ENCODE measurements at places on chromosomes 5 and 9.

DNA sequence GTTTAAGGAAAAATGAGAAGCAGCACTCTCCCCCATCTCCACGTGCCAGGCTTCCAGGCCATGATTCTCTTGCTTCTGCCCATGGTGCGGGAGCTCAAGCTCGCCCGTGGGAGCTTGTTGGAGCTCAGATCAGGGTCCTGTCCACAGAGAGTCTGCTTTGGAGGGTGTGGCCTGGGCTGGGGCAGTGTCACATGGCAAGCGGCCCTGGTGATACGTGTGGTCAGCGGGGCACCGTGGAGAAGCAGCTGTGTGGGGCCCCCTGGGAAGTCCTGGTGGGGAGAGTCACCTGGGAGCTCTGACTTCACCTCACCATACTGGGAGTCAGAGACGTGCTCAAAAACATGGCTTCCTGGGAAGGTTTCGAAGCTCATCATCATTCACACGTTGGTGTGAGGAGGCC is 275.3 kb downstream of the GADD45G start:
- DNase-seq: no peak

DNA sequence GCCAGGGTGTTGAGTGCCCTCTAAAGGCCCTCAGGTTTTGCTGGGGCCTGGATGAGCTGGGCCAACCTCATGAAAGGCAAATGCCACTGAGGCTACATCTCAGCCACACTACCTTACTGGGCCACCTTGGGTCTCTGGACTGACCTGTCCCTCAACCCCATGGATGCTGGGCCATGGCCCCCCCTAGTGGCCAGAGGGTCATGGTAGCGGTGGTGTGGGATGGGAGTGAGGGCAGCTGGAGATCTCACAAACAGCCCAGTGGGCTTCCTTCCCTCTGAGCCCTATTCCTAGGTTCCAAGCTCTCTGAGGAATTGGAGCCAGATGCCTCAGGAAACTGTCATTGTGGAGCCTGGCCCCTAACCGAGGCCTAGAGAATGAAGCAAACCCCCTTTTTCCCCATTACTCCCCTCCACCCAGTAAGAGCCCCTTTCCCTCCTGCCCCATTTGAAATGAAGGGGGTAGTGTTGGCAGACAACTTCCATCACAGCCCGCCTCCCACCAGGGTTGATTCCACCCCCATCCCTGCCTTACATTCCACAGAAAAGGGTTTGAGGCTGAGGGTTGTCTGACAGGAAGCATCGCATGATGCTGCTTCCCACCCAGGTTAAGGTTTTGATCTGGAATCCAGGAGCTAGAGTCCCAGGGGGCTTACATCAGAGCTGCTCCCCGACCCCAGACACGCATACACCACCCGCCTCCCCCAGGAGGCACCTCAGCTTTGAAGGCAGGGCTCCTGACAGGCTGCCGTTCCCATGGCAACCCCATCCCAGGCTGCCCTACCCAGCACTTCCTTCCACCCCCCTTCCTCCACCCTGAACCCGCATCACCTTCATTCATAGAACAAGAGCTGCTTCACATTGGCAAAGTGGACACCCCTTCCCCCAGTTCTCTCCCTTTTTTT is 63.9 kb downstream of the PCDH1 start:
- no peak for DNase-seq

DNA sequence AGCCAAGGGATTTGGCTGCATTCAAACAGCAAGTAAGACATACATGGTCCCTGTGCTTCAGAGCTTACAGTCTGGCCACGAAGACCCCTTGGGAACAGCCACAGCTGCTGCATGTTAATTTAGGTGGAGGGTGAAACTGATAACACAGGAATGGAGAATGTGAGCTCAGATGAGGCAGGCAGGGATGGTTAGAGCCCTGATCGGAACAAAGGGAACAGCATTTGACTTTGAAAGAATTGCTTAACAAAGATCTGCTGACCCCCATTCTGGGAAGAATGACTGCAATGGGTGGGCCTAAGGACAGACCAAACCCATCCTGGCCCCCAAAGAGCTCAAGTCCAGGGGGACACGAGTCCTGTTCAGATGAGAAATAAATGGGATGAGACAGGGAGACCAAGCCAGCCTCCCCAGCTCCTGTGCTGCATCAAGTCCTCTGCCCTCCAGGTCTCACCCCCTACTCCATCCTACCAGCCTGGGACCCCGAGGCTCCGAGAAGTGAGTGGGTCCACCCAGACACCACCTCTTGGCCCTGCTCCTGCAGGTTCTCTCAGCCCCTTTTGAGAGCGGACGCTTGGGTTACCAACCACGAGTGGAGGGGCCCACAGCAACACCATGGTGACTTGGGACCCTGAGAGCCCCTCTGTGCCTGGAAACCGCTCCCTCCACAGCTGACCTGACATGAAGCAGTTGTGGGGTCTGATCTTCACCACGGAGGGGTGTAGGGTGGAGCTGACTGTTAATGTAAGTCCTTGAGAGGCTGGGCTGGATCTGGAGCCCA is 50.8 kb downstream of the OLFM1 start:
- DNase-seq: no peak

- DNase-seq: no peak
Observed at GRCh38 chr5:141879941-141880738, 1.9 kb upstream of the PCDH1 start.

GRCh38 chr5:99019254-99019653 is 90.4 kb upstream of the CHD1 start:
- DNase-seq: no peak

- no peak for DNase-seq
Observed at GRCh38 chr5:107367480-107367879, 303.3 kb downstream of the EFNA5 start.

DNA sequence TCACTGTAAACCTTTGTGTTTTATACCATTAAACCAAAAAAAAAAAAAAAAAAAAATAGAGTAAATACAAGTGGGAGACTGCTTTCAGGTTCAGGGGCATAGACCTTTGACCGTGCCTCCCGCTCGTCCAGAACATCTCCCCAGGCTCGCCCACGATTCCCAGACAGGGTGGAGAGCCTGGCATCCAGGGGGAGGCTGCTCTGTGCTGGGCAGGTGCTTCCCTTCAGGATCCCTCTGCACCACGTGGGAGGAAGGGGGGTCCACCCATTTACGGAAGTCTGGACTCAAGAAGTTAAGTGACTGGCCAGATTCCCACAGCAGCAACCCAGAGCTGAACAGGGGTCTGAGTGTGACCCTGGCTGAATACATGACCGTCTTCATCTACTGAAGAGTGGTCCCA is 125.4 kb upstream of the LMX1B start:
- no peak for DNase-seq

GRCh38 chr5:180645274-180646204 is 3.9 kb downstream of the FLT4 start:
- no peak for DNase-seq

DNA sequence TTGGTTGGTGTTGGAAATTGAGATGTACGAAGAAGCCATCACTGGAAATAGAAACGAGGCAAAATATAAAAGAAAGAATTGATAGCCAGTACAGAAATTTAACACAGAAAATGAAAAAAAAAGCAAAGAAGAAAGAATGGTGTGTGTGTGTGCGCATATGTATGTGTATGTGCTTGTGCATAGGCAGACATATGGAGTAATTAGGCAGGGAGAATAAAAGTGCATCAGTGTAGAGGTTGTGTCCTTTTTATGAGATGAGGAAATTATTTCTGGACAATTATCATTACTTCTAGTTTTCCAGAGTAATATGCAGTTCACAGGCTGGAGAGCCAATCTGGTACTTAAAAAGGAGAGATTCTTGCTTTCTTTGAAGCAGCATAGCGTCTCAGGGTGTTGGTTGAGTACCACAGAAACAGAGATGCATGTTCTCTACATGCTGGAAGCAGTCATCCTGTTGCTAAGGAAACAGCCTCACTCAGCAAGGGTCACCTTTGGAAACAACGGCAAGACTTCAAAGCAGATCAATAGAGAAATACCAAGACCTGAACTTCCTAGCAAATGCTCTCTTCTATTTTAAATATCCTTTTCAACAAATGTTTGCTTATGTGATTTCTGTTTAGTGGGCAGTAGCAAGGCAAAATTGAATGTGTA is 172.7 kb downstream of the TAF11L14 start:
- peak; percentile 46 for DNase-seq

Measured in NCI-H1417 treated with DMSO at 0.1 percent for 48 hours (cell line).